ENCODE measurements at places on chromosomes 7 and 10.

GRCh38 chr10:31590023-31590800 lies 271.2 kb downstream of the ZEB1 start:
- DNase-seq = no peak

DNA sequence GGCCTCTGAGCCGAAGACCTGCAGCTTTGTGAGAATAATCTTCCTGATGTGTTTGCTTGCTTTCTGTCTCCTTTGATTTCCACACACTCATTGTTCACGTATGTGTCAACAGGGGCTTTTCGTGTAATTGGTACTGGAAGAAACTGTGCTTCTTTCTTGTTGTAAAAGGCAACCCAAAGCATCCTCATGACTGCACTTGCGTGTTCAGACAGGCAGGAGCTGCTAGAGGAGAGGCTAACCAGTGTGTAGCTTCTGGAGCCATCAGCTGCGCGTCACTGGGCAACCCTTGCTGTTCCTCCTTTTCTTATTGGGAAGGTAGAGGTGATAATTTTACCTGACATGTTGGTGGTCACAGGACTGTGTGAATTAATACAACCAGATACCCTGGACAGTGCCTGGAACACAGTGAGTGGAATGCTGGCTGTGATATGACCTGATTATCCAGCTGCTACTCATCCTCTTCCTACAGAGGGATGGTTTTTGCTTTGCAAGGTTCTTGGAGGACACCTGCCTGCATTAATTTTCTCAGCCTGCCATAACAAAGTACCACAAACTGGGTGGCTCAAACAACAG lies 213.0 kb downstream of the ABCA13 start:
- DNase-seq = no peak

DNA sequence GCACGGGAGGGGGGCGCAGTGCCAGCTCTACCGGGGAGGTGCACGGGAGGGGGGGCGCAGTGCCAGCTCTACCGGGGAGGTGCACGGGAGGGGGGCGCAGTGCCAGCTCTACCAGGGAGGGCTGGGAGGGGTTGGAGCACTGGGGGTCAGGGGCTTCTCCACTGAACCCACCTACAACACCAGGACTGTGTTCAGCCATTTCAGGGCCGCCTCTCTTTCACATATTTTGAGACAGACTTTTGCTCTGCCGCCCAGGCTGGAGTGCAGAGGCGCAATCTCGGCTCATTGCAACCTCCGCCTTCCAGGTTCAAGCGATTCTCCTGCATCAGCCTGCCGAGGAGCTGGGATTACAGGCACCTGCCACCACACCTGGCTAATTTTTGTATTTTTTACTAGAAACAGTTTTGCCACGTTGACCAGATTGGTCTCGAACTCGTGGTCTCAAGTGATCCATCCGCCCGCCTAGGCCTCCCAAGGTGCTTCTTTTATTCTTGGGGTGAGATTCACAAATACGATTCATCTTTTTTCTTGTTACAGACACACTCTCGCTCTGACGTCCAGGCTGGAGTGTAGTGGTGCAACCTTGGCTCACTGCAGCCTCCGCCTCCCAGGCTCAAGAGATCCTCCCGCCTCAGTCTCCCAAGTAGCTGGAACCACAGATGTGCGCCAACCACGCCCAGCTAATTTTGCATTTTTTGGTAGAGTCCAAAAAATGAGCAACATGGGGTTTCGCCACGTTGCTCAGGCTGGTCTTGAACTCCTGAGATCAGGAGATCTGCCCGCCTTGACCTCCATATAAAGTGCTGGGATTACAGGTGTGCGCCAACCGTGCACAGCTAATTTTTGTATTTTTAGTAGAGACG lies 37.0 kb downstream of the ADAP1 start:
- DNase-seq = no peak

DNA sequence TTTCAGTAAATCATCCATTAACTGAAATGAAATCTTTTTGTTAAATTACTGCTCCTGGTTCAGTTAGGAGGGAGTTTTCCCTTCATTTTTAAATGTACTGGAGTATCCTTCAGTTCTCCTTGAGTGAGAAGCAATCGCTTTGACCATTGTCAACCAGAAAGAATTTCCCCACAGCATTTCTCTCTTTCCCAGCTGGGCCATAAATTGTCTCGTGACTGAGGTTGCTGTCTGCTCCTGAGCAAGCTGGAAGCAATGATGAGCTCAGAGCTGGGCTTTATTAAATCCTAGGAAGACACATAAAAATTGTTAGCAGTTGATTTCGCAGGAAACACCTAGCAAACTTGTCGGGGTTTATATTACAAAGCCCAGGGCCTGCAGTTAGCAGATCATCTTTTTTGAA lies 102.0 kb upstream of the INSYN2A start:
- DNase-seq = no peak

DNA sequence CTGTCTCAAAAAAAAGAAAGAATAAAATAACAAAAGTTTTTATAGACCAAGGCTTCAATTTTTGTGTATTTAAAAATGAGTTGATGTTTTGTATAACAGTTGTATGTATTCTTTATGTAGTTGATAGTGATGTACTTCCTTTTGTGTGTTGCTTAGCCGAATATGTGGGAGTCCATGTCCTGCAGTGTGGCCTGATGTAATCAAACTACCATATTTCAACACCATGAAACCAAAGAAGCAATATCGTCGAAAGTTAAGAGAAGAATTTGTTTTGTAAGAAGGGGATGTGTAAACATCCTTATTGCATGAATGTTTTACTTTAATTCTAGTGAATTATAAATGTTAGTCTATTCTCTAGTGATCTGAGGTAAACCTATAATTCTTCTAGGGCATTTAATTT lies 56.6 kb downstream of the MPLKIP start:
- DNase-seq = no peak

DNA sequence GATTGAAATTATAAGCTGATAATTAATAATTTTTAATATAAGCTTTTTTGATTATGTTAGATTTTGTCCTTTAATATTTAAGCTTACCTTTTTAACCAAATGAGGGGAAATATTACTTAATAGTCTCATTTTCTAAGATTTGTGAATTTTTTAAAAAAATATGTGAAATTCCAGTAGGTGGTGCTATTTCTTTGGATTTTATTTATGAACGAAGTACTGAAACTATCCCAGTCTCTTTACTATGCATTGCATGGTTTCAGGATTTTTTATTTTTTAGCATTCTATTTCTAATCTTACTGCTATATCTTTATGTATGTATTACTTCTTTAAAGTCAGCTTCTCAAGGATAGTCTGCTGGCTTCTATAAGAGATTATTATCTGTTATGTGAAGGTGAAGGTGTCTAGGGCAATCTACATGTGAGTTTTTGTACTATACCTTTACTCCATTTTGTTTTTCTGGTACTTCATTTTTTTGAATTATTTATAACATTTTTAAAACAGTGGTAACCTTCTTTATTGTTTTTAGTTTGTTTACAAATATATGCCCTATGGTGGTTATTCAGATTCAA lies 78.3 kb downstream of the ATRNL1 start:
- DNase-seq = no peak

- no peak for DNase-seq
Measured at GRCh38 chr7:155377071-155377837, 79.6 kb downstream of the INSIG1 start.

- no peak for DNase-seq
Measured at GRCh38 chr7:158255156-158255555, 332.5 kb downstream of the PTPRN2 start.

DNA sequence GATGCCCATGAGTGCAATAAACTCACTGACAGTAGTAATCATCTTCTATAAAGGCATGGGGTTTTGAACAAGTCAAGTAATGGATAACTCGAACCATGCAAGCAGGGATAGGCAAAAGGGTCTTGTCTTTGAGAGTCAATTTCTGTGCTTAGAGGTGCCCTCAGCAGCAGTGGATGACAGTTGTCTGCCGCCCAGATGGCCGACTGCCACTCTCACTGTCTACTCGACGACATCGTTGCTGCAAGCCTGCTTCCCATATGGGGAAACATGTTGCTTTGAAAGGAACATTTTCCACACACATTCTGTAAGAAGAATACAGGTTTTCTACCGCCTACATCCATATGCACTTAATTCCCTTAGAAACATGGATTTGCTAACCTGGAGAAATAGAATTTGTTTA lies 236.3 kb upstream of the DKK1 start:
- DNase-seq = no peak

- DNase-seq = no peak
Measured at GRCh38 chr10:95332666-95333249, 42.0 kb upstream of the PDLIM1 start.

GRCh38 chr7:42020061-42020460 lies 216.9 kb downstream of the GLI3 start:
- no peak for DNase-seq

- no peak for DNase-seq
Measured at GRCh38 chr10:107687701-107688100, 523.2 kb upstream of the SORCS1 start.

- no peak for DNase-seq
Measured at GRCh38 chr10:64288404-64288803, 767.2 kb downstream of the REEP3 start.

Data from stimulated activated CD8-positive, alpha-beta memory T cell treated with anti-CD3 and anti-CD28 coated beads, Interleukin-7, amount 100 ng/mL, for 1 hour (primary cell).